ENCODE measurements at places on chromosomes 5 and 9.

GRCh38 chr5:149466457-149466972 is 84.7 kb downstream of the CSNK1A1 start:
- DNase-seq: no peak

DNA sequence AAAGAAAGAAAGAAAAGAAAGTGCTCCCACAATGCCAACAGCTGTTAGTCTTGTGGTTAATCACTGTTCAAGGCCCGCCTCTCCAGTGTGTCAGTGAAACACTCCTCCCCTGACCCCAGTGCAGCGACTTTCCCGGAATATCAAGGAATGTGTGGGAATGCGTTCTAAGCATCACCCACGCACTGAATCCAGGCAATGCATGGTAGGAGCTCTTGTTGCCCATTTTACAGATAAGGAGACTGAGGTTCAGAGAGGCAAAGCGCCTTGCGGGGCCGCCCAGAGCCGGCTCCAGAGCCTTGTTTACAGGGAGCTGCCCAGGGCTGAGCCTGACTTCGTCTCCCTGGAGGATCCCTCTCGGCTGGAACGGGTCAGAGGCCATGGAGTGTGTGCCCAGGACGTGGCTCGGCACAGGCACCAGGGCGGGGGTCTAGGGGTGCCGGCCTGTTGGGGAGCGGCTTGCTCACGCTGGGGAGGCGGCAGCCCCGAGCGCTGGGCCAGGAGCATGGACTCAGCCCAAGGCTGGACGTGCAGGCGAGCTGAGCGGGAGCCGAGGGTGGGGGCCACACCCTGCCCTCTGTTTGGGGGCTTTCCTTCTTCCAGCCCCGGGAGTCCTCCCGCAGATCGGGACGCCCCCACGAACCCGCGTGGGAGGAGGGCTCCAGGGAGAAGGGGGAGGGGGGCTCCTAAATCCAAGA is 823 bp downstream of the ST6GALNAC6 start:
- DNase-seq: no peak

GRCh38 chr9:13364271-13365000 is 84.9 kb upstream of the MPDZ start:
- DNase-seq: no peak

DNA sequence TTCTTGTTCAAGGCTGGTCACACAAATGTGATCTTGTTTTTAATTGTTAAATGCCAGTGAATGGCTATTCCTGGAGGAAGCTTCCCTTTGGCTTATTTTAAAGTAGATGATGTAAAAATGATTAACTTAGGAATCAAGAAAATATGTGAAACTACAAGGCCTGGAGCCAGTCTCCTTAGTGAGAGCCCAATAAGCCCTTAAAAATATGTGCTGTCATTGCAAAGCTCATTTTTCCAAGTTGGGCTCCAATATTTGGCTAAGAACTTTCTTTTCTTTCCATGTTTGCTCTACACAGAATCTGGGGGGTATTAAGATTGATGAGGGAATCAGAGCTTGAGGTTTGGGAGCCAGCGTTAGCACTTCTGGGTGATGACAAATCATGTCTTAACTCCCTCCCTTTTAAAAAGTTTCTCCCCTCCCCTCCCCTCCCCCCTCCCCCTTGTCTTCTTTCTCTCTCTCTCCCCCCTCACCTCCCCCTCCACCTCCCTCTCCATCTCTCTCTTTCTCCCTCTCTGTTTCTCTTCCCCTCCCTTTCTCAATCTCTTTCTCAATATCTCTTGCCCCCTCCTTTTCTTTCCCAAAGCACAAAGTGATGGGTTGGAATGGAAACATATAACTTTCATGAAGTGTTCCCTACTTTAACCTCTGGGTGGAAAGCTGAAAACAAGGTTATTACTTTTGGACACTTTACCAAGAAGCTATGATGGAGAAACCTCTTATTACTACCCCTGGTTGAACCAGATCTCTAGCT is 86.0 kb downstream of the FBXL7 start:
- DNase-seq: no peak

GRCh38 chr5:120159155-120159554 is 304.9 kb upstream of the PRR16 start:
- DNase-seq: no peak

GRCh38 chr9:135879619-135880018 is 27.7 kb downstream of the CAMSAP1 start:
- no peak for DNase-seq

DNA sequence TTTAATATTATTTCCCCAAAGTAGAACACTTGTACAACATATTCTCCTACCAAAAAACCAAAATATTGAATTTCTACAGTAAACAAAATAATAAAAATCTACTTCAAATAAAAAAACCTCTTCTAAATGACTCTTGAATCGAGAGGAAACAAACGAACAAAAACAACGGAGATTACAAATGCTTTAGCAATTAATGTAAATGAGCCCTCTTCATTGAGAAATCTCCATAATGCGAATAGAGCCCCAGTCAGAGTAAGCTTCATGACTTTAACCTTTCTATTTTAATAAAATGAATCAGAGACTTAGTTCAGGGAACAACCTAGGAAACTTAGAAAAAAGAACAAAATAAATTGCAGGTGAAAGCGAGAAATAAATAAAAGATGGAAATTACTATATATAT is 129.3 kb upstream of the SEMA6A start:
- no peak for DNase-seq

GRCh38 chr5:90807496-90807895 is 248.9 kb downstream of the ADGRV1 start:
- no peak for DNase-seq

- no peak for DNase-seq
Measured at GRCh38 chr9:19378164-19378563, 1.9 kb downstream of the RPS6 start.

DNA sequence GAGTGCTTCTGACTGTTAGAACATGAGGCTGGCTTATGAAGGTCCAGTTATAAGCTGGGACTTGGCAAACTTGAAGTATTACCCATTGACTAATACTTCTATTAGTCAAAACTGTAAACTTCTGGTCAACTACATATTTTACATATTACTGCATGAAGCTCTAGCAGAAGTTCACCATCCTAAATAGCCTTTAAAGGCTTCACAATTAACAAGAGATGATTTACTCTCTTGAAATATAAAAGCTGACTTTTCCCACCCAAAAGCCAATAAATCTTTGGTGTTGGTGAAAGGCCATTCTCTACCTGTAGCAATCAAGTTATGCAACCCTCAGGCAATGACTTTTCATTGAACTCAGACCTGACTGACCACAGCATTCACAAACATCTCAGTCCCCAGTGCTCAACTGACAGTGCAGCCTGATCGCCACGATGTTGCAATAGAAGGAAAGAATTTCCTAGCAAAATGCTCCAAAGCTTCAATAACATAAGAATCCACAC is 345.6 kb downstream of the EBF1 start:
- no peak for DNase-seq

DNA sequence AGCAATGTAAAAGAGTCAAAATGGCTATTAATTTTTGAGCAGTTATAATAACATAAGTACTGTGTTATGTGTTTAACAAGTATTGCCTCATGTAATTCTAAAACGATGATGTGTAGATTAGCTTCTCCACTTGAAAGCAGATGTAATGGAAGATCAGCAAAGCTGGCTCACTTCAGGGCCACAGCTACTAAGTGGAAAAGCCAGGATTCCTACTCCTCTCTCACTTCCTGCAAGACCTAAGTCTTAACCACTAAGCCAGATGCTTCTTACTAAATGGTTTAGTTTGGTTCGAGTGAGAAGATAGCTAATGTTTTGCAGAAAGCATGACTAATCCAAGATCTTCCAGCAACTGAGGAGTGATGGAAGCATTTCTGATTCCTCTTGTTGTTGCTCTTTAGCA is 15.7 kb upstream of the TNC start:
- DNase-seq: no peak

- peak; percentile 77 for DNase-seq
Measured at GRCh38 chr9:136532799-136533774, 12.8 kb downstream of the NOTCH1 start.

GRCh38 chr9:14258660-14259239 is 55.2 kb downstream of the NFIB start:
- DNase-seq: no peak

DNA sequence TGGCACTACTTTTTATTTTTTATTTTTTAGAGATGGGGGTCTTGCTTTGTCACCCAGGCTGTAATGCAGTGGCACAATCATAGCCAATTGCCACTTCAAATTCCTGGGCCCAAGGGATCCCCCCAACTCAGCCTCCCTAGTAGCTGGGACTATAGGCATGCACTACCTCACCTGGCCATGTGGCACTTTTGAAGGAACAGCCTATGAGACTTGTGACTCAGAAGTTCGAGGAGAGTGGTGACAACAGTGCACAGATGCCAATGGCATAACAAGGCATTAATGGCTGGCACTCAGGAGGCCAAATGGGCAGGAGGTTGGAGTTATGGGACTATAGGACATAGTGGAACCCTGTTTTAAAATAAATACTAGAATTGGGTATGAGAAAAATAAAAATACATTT is 33.7 kb downstream of the ANKRD31 start:
- DNase-seq: no peak

- no peak for DNase-seq
Measured at GRCh38 chr9:117725426-117725887, 21.3 kb downstream of the TLR4 start.

DNA sequence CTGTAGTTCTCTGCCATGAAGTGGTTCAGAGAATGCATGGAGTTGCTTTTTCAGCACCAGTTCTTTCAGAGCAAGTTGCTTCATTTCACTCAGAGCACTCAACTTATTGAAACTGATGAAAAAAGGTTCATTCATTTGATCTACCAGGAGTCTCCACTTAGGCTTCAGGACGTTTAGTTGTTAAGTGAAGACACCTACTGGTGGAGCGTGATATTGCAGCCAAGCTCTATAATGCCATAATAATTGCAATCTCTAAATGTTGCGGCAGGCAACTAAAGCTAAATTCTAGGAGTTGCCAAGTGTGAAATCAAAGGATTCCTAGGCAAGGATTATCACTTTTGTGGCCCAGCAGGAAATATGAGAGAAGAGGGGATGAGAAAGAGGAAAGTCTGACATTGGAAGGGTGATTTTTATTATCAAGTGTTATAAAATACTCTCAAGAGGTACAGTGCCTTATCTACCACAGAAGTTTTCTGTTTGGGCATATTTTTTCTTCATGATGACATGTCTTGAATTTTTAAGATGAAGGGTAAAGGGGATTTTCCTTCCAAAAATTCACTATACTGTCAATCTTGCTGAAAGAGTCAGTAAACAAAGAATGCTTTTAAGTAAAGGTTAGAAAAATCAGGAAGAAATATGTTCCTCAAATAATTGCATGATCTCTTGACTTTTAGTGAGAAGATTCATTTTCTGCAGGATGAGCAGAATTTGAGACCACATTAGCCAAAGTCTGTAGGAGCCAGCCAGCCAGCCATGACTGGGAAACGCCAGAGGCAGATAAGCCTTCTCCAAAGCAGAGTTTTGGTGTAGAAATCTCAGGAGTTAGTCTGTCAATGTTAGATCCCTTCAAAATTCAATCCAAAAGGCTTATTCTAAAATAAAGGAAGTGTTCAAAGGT is 83.4 kb downstream of the SH3PXD2B start:
- DNase-seq: peak; percentile 42

GRCh38 chr9:122406070-122406890 is 35.5 kb downstream of the PTGS1 start:
- no peak for DNase-seq

- no peak for DNase-seq
Measured at GRCh38 chr5:110008131-110008530, 318.4 kb downstream of the MAN2A1 start.

DNA sequence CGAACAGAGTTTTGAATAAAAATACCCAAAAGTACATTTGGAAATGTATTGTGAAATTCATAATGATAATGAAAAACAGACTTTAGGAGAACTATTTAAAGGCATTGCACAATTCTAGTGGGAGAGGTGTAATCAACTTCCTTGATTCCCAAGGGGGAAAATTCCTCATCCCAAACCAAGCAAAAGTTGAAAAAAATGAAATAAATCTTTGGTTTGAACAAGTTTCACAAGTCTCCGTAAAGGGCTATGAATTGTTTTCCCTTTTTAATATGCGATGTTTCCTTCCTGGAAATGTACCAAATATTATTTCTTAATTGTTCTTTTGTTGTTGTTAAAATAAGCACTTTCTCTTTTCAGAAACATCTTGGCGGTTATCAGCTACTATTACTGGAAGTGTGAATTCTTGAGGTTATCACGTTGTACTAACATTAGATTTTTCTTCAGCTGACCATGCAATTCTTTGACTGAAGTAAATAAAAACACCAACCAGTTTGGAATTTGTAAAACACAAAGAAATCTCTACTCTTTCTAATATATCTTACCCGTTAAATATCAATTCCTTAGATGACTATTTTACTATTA is 59.3 kb downstream of the SVEP1 start:
- DNase-seq: no peak

- no peak for DNase-seq
Measured at GRCh38 chr9:97900103-97900737, 22.1 kb downstream of the TRMO start.

GRCh38 chr5:140111011-140111858 is 2.7 kb upstream of the PURA start:
- no peak for DNase-seq

GRCh38 chr5:174764309-174764708 is 39.9 kb downstream of the MSX2 start:
- DNase-seq: no peak

DNA sequence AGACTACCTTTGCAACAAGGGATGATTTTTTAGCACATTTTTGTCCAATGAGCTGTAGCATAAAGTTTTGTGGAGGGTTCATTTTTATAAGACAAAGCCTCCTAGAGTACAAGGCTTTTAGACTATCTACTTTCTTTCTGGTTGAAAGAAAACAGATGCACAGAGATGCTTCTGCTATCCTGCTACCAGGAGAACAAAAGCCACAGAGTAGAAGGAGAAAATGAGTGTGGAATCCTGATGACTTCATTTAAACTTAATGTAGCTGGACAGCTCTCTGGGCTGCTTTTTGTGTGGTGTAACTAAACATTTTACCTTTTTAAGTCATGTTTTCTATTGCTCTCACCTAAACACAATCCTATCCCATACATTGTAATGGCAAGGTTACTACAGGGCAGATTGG is 1009.4 kb downstream of the TLE1 start:
- no peak for DNase-seq

DNA sequence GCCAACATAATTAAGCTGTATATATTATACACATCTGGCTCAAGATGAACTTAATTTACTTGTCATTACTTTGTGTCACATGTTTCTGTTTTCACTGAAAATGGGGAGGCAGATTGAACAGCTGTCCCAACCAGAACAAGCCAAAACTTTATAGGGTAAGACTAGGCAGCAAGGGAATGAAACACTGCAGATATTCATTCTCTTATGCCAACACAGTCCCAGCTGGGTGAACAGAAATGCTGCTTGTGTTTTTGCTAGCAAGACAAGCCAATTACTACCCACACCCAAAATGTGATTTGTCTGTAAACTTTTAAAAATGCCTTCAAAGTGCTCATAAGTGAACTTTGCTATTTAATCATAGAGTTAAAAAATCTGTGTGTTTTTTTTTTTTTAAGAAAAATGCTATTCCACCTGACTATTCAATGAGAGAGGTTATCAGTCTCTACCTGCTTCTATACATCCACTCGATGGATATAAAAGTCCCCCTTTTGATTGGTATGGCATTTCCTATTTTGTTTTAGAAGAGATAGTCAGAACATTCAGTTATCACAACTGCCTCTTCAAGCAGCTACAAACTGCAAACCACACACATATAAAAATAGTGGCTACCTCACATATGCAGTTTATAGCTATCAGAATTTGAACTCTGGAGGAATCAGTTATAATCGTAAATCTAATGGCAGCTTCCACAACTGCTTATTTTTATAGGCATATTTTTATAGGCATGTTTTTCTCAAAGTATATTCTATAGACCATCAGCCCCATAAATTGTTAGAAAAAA is 91.9 kb upstream of the PPP1R2B start:
- DNase-seq: no peak

- DNase-seq: no peak
Measured at GRCh38 chr9:94821098-94821887, 94.8 kb downstream of the AOPEP start.

- DNase-seq: peak; percentile 69
Measured at GRCh38 chr9:7976167-7976755, 176.7 kb upstream of the DMAC1 start.

All from stimulated activated CD4-positive, alpha-beta T cell treated with anti-CD3 and anti-CD28 coated beads, Interleukin-4, amount 100 ng/mL, for 24 hours (primary cell).